RKO (cell line): ENCODE measurements at places on chromosomes 4 and X.

GRCh38 chr4:21571100-21571499, 377.5 kb downstream of the KCNIP4 start:
- DNase-seq: no peak

- peak; percentile 63 for DNase-seq
Measured at GRCh38 chrX:114611018-114611619, 27.2 kb downstream of the HTR2C start.

GRCh38 chr4:106270736-106271135, 45.3 kb downstream of the TBCK start:
- no peak for DNase-seq

- peak; percentile 51 for DNase-seq
Measured at GRCh38 chrX:78886550-78886949, 58.6 kb upstream of the P2RY10 start.

DNA sequence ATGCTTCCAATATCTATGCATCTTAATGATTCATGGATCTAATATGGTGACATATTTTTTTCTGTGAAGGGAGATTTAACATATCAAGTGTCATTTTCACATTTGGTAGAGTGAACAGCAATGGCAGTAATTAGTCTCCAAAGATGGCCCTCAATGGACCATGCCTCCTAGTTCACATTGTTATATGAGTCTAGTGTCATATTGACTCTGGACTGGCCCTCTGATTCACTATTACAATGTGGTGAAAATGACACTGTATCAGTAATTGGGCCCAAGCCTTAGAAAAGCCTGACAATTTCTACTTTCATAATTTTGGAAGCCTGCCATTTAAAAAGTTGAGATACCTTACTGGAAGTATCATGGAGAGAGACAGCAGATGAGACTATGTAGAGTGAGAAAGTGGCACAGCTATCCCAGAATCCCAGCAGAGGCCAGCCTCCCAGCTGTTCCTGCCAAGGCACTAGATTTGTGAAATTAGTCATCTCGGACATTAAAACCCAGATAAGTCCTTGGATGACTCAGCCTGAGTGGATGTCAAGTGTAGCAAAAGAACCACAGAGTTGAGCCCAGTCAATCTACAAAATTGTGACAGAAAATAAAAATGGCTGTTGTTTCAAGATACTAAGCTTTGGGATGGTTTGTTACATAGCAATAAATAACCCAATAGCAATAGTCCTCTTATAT, 68.4 kb downstream of the ARHGEF38 start:
- peak; percentile 85 for DNase-seq

GRCh38 chr4:96787766-96788165, 947.9 kb downstream of the PDHA2 start:
- DNase-seq: no peak

DNA sequence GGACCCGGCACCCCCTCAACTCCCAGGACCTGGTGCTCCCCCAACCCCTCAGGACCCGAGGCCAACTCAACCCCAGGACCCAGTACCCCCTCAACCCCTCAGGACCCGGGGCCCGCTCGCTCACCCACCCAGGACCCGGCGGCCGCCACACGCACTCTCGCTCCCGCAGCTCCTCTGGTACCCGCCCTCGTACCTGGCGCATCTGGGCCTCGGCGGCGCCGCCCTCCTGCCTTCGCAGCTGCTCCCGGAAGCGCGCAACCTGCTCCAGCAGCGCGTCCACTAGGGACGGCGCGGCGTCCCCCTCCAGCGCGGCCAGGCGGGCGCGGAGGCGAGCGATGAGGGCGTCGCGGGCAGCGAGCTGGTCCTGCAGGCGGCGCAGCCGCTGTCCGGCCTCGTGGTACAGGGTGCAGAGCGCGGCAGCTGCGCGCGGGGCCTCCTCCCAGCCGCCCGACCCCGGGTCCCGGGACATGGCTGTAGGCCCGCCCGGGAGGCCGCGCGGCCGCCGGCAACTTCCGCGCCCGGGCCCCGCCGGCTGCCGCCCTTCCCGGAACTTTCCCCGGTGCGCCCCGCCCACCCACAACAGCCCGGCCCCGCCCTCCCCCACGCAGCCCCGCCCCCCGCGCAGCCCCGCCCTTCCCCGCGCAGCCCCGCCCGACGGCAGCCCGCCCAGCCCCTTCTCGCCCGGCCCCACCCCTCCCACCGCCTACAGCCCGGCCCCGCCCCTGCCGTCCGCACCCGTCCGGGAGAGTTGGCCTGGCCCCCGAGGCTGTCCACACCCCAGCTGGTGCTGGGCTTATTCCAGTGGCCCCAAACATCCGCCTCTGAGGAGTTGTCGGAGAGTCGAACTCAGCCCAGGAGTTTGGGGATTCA, at the start of gene TNIP2:
TSS of gene TNIP2 (minus strand) at position 516 of the 870 bp plus-strand sequence. CDS start at position 469, 47 bp downstream.
- peak; percentile 80 for DNase-seq

- no peak for DNase-seq
Measured at GRCh38 chr4:48105230-48105629, 28.8 kb downstream of the TXK start.

DNA sequence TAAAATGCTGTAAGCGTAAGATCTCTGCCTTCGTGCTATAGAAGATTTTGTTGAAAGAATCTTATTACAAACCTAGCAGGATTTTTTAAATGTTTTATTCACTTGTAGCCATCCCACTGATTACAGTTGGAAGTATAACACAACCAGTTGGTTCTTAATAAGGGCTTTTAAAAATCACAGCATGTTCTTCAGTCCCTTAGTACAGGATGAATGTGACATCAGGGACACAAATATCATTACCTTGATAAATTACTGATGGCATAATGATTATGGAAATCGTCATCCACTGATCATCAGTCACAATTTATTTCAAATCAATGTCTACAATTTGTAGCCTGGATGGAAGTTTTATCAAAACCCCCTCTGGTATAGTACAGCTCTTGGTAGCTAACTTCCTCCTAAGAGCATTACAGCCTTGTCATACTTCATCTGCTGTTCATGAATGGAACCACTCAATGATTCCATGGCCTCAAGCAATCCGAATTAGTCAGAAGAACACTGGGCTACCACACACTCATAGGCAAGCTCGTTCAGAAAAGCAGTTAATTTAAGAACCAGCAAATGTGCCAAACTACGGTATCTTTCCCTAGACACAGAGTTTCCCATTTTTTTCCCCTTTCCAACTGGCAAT, 389.2 kb upstream of the TENM3 start:
- no peak for DNase-seq

DNA sequence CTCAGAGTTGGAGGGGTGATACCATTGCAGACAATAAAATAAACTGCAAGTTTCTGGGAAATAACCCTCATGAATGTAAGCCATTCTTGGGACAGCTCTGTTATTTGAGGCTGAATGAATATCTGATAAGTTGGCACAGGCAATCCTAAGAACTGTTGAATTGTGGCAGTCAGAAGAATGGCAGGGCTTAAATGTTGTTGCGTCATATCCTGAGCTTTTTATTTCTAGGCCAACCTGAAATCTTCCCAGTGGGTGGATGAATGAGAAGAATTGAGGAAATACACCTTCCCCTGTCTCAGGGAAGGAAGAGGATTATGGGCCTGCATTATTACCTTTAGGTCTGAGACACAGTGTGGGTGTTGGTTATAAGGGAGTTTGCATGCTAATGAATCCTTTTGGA, 64.4 kb upstream of the C4orf54 start:
- DNase-seq: no peak

DNA sequence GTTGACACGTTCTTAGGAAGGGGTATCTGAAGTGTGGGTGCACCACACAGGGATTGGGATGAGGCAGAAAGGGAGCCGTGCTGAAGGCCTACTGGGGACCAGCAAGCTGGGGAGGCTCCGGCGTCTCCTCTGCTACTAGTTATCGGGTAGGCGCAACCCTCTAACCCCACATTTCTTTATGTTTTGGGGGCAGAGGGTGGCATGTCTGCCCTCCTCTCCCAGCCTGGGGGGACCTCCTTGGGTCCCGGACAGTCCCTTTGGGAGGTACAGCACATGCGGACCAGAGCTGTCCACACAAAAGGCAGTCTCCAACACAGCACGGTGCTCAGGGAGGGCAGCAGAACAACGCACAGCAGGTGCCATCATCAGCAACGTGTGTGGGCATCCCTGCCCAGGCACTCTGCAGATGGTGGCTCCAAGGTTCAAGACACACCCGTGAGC, 33.2 kb downstream of the WDR1 start:
- DNase-seq: no peak

DNA sequence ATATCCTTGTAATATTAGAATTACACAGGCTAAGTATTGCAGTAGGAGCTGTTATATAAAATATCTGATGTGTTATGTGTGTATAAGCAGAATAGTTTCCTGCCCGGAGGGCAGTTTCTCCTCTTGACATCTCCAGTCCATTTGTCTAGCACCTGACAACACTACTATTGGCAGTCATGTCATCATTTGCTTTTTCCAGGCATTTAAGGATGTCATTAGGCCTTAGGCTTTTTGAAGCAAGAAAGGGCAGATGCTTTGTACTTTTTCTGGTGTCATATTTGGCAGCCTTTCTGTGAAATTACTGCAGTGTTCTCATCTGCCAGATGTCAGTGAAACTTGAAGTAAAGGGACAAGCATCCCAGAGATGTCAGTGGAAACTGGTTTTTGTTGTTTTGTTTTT, 2017.6 kb upstream of the IGFBP7 start:
- DNase-seq: no peak

DNA sequence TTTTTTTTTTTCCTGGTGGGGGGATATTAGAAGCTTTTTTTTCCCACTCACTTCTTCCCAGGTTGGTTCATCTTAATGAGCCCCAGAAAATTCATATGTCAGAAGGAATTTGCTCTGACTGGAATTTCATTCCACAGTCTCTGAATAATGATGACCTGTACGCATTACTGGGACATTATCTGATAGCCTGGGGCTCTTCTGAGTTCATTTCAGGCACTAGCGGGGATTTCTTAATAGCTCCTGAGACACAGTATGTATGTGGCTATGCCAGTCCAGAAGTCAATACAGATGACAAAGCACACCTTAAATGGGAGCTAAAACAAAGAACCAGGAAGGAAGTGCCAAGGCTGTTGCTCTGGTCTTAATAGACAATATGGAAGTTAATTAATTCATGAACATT, 295.2 kb upstream of the IGFBP7 start:
- peak; percentile 41 for DNase-seq

GRCh38 chr4:71009890-71010588, 16.6 kb downstream of the DCK start:
- DNase-seq: peak; percentile 64

GRCh38 chrX:76657499-76657898, 230.0 kb downstream of the MAGEE1 start:
- DNase-seq: no peak

GRCh38 chr4:93983140-93983539, 154.6 kb downstream of the ATOH1 start:
- DNase-seq: no peak

DNA sequence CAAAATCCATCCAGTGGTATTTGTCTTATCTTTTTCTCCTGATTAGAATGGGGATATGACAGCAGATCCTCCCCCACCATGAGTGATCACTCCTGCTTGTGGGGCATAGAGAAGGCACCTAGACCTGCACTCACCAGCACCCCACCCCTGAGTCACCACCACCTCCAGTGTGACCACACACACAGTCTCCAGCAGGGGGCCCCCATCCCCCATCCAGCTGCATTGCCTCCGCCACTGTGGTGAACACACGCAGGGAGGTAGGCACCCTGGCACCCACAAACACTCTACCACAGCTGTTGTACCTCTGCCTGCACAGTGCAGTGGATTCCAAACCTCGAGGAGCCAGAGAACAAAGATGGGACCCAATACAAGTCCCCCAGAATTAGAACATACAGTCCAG, 9.0 kb upstream of the MAGEA8 start:
- DNase-seq: peak; percentile 16

- peak; percentile 86 for DNase-seq
Measured at GRCh38 chr4:113837397-113837796, 75.9 kb upstream of the CAMK2D start.

GRCh38 chrX:154027986-154028385, 8.3 kb upstream of the IRAK1 start:
- DNase-seq: no peak

DNA sequence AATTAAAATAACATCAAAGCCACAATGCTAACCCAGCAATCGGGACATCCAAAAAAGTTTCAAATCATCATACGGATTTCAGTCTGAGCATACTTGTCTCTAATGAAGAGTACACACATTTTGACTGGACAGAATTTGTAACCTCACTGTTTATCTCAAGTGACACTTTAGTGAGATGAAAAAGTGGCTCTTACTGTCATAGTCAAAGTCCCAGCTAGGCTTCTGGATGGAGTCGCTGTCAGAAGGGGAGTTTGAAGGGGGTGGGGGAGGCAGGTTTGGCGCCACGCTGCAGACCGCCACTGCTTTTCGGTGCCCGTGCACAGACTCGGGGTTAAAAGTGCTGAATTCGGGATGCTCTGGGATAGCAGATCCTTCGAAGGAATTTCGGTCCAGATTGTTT, 41.0 kb upstream of the MTNR1A start:
- no peak for DNase-seq

GRCh38 chr4:189202182-189202868, 738.3 kb upstream of the FRG1 start:
- peak; percentile 62 for DNase-seq

DNA sequence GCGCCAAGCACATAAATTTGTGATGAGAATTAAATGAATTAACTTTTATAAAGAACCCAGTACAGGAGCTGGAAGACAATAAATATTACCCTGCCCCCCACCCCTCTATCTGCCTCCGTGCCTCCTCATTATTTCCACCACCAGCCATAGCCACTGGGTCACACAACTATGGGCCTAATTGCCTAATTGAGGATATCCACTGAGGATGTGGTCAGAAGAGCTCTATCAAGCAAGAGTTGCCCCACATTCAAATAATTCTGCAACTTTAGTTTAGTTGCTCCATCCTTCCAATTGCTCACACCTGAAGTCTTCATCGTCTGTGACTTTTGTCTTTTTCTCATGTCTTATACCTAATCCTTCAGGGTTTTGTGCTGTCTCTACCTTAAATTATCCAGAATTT, 9.5 kb upstream of the CXCL8 start:
- DNase-seq: no peak

DNA sequence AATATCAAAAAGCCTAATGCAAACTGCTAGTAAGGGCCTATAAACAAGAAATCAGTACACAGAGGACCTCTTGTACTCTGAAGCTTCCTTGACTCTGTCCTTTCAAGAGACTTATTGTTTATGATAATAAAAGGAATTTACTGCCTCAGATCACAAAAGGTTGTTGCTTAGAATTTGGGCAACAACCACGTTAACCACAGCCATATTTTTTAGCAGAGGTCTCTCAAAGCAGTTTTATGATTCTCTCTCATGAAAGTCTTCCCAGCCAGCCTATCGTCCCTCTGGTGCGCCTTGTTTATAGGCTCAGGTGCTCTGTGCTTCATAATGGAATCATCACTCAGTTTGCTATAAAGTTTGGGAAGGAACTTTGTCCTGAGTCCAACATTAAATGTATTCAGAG, 270.6 kb downstream of the RCHY1 start:
- no peak for DNase-seq

GRCh38 chr4:134178706-134179105, 22.9 kb downstream of the PABPC4L start:
- no peak for DNase-seq
